ENCODE measurements at places on chromosomes 2 and 18.

- DNase-seq, result no peak
Observed at GRCh38 chr18:50944245-50944932, 23.5 kb upstream of the ELAC1 start.

DNA sequence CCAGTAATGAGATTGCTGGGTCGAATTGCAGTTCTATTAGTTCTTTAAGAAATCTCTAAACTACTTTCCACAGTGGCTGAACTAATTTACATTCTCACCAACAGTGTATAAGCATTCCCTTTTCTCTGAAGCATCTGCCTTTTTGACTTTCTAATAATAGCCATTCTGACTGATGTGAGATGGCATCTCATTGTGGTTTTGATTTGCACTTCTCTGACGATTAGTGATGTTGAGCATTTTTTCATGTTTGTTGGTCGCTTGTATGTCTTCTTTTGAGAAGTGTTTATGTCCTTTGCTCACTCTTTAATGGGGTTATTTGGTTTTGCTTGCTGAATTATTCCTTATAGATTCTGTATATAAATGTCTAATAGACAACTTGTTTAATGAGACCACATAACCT, 69.6 kb upstream of the UGP2 start:
- DNase-seq, result no peak

DNA sequence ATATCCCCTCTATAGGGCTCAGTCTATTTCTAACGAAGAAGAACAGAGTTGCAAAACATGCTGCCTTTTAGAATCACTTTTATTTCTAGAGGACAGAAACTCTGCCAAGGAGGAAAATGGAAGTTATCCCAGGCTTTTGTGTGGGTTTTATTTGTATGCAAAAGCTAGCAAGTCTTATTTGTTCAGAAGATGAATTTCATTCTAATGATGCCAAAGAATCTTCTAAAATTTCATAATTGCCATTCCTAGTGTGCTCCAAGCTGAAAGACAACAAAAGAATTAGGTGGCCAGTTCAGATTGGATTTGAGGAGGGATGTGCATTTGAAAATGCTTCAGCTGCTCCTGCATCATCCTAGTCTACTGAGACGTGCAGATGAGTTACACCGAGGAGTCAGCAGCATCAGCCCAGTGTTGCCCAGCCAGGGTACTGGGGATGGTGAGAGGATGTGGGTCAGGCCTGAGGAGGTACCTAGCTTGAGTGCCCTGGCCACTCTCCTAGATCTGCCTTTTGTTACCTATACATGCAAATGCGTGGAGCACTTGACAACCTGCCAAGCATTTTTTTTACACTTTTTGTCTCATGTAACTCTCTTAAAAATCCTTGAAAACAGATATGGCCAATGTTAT, 80.1 kb downstream of the KCNS3 start:
- no peak for DNase-seq

- DNase-seq, result no peak
Observed at GRCh38 chr2:98473995-98474780, 29.5 kb downstream of the INPP4A start.

DNA sequence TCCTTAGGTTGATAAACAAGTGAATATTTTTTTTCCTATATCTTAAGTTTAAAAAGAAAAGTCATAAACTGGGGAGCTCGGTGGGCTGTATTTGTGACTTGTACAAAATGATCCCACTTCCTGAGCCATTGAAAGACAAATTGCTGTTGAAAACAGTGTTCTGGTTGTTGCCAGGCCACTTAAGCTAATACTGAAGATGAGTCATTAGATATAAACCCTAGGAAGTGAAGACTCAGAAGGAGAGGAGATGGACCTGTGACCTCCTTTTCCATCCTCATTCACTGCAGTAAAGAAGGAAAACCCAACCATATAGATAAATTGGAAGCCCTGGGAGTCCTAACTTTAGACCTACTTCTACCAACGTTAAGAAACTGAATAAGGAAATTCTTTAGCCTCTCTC, 46.2 kb upstream of the SERPINE2 start:
- no peak for DNase-seq

GRCh38 chr18:23243816-23244215, 108.5 kb downstream of the CABLES1 start:
- DNase-seq, result no peak

GRCh38 chr2:65421432-65421748, 11.0 kb downstream of the SPRED2 start:
- no peak for DNase-seq

DNA sequence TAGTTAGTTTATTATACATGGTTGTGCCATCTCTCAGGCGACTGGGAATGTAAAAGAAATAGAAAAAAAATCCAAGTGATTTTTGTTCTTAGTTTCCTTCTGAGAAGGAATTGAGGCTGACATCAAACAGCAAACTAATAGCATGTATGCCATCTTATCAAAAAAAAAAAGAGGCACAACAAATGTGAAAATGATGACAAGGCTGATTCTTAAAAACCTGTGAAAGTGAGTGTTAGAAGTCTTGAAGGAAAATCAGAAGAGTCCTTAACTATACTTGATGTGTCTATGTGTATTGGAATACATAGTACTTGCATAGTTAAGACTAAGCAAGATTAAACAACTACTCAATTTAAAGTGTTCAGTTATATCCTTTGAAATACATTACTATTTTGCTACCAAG, 161.0 kb downstream of the CCDC85A start:
- no peak for DNase-seq
